MG63 (cell line): ENCODE measurements at places on chromosomes 13 and 19.

DNA sequence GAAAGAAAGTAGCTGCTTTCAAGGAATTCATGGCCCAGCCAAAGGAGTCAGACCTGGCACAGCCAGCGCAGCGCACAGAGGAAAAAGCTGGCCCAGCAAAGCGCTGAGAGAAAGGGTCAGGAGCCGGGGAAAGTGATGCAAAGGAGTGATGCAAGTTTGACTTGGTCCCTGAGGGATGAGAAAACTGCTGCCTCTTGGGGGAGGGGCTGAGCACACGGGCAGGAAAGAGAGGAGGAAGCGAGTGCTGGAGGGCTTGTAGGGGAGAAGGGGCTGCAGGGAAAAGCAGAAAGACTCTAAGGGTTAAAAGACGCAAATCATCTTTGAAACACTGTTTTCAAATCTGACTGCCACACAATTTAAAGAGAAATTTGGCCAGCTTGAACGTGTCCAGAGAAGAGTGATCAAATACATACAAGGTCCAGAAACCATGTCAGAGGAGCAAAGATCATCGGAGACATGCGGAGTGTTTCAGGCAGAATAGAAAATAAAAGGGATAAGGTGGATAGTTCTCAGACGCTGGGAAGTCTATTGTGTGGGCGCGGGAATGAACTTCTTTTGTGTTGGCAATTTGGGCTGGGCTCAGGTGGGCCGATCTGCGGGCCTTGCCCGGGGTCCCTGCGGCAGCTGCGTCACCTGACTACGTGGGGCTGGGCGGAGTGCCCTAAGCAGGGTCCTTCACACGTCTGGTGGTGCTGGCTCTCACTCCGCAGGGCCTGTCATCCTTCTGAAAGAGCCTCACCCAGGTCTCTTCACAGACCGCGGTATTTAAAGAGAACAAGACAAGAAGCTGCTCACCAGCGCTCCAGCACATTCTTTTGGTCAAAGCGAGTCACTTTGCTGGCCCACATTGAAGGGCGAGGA is 18.1 kb downstream of the N4BP2L1 start:
- DNase-seq = no peak

DNA sequence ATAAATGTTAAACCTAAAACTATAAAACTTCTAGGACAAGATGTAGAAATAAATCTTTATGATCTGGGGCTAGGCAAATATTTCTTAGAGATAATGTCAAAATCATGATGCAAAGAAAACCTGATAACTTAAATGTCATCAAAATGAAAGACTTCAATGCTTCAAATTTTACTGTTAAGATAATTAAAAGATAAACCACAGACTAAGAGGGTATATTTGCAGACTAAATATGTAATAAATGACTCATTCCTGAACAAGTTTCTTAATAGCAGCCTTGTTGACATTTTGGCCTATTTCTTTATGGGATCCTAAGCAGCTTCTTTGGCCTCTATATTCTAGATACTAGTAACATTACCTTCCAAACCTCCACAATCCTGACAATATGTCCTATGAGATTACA is 2878.3 kb upstream of the PCDH20 start:
- no peak for DNase-seq

GRCh38 chr19:38733241-38733492 is 11.1 kb downstream of the CAPN12 start:
- no peak for DNase-seq

GRCh38 chr19:49929121-49929610 is at the start of the genes ATF5 and NUP62:
Gene ATF5 (plus strand): TSS chr19:49929205. CDS start chr19:49930851, 1,646 bp downstream.
Gene NUP62 (minus strand): TSS chr19:49929504. CDS start chr19:49909807, 19,697 bp downstream.
- peak; percentile 92 for DNase-seq

DNA sequence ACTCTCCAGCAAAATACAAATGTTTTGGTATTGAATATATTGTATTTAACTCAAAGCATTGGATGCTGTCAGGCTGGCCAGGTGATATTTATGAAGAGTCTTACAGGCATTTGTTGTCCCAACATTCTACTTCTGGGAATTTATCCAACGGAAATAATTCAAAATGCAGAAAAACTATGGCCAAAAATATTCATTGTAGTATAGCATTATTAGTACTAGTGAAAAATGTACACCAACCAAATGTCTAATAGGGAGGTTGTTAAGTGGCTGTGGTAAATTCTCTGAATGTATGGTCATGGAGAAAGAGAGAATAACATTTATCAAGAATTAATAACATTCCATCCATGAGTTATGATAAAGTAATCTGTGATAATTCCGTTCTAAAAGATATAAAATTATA is 38.6 kb upstream of the GAS6 start:
- DNase-seq = no peak

GRCh38 chr13:112767506-112768471 is 78.0 kb downstream of the ATP11A start:
- DNase-seq = no peak

- DNase-seq = no peak
These were observed 1073.4 kb downstream of the PCDH17 start for GRCh38 chr13:58704953-58705352.

GRCh38 chr13:34772206-34772605 is 169.9 kb upstream of the NBEA start:
- no peak for DNase-seq

- no peak for DNase-seq
These were observed 22.5 kb downstream of the SERP2 start for GRCh38 chr13:44395976-44396694.

- no peak for DNase-seq
These were observed 130.4 kb upstream of the MIR17HG start for GRCh38 chr13:91216928-91217700.

DNA sequence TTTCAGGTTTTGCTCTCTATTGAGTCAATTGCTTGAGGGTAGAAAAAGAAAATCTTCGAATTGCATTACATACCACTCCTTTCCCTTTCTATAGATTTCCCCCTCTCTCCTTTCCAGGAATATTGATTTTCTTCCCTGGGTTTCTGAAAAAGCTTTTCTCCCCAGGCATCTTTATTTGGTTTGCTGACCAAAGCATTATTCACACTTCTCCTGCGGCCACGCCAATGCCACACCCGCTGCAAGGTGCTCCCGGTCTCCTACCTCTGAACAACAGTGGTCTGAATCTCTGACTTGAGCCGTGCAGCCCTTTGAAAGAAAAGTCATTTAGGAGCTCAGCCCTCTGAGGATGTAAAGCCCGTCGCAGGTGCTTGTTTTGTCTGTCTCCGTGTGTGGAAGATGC is 350.9 kb upstream of the TMTC4 start:
- no peak for DNase-seq

DNA sequence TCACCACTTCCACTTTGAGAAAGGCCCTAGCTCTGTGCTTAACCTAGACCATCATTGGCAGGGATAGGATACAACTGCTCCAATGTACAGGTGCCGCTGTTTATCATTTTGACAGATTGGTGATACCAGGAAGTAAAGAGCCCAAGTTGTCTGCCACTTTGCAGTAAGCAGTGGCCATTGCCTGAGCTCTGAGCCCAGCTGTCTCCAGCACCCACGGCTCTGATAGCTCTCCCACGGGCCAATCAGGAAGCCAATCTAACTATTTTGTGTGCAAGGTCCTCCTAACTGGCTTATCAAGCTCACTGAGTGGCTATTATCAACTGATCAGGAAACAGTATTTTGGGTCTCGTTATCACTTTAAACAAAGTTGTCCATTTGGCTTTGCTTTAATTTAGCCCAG is 181.1 kb downstream of the DCT start:
- no peak for DNase-seq

DNA sequence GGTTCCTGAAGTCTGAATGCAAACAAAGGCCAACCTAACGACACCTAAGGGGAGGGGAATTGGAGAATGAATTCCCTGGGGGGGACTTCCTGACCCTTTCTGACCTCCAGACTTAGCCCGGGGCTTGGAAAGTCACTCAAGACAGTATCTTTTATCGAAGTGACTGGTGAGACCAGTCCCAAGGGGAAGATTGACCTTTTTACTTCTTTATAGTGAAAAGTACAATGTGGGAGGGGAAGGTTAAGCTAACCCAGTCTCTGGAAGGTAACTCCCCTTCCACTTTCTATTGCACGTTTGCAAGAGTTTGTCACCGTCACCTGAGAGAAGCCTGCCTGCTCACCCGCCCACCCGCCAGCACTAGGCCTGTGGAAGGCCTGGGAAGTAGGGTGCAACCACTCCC is 111.9 kb downstream of the EFNB2 start:
- no peak for DNase-seq

DNA sequence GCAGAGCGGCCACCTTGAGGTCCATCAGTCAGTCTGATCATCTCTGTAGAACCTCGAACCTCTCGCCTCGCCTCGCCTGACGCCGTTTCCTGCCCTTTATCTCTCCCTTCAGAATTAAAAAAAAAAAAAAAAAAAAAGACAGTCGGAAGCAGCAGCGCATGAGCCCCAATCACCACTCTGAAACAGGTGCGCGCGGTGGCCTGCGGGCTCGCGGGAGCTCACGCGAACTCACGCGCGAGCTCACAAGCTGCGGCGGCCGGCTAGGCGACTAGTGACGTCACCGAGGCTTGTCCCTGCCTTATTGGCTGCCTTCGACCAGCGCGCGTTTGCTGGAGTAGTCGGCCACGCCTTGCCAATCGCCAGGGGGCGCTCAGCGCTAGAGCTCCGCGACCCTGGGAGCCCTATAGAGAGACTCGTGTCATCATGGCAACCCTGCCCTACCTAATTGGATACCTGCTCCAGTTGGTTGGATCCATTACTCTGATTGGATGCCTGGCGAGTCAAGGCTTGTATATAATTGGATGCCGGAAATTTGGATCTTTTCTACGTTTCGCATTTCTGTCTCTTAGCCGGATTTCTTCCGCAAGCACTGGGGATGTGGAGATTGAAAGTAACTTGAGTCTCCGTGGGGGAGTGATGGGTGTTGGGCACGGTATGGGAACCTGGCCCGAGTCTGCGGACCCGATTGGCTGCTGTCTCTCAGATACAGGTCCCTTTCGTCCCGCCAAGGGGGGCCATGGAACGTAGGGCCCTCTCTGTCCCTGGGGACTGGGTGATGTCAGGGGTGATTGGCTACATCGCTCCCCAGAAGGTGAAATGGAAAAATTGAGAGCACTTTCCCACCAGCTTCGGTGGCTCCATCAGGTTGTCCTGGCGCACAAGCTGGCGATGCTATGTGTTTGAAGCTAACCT is 31.6 kb downstream of the SYT3 start:
- DNase-seq = peak; percentile 87
